Hypothalamus (tissue), 51 donors: ENCODE measurements at places on chromosomes 11 and 22.

DNA sequence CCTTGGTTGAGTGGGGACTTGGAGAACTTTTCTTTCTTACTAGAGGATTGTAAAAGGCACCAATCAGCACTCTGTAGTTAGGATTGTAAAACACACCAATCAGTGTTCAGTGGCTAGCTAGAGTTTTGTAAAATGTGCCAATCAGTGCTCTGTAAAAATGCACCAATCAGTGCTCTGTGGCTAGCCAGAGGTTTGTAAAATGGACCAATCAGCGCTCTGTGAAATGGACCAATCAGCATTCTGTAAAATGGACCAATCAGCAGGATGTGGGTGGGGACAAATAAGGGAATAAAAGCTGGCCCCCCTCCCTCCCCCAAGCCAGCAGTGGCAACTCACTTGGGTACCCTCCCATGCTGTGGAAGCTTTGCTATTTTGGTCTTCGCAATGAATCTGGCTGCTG, 5.5 kb upstream of the DRG1 start:
- DNase-seq, result no peak

- no peak for DNase-seq
These were observed 2.8 kb downstream of the MRGPRD start for GRCh38 chr11:68977781-68978625.

- DNase-seq, result no peak
These were observed 13.7 kb downstream of the PDHX start for GRCh38 chr11:34929794-34930763.

GRCh38 chr22:49971232-49972162, 10.9 kb downstream of the PIM3 start:
- DNase-seq, result no peak

DNA sequence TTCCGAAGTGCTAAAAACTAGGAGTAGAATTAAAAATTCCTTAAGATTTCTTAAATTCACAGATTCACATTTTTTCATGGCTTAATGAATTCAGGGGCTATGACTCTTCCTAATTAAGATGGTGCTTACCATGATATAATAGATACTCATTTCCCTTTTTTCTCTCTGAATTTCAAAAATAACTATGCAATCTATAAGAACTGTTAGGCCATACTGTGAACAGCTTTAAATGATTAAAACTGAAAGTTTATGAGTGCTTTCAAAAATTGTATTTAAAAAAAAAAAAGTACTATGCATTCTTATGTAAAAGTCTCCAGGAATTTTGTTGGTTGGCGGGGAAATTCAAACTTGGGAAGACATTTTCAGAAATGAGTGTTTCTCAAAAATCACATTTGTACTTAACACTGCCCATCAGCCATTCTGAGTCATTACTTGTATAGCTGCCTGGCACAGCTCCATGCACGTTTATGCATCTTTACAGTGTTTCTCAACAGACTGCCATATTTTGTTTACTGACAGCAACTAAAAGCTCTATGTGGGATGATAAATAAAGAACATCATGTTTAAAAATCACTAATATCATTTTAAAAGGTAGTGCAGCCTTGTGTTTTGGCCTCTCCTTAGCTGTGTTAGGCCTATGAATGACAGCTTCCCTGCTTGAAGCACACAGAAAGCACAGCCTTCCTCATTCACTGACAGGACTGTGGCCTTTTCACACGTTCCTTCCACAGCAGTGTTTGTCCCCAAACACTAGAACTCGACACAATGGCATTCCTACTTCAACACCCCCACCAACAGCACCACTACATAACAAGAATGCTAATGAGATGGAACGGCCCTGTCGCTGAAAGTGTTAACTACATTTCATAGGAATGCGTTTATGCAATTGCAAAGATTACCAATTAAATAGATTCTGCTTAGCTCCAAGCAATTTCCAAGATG, 131.4 kb downstream of the DCDC1 start:
- no peak for DNase-seq

GRCh38 chr11:97092823-97093222, 703.0 kb downstream of the JRKL start:
- DNase-seq, result no peak

- no peak for DNase-seq
These were observed 637.0 kb downstream of the OPCML start for GRCh38 chr11:132895340-132895739.

DNA sequence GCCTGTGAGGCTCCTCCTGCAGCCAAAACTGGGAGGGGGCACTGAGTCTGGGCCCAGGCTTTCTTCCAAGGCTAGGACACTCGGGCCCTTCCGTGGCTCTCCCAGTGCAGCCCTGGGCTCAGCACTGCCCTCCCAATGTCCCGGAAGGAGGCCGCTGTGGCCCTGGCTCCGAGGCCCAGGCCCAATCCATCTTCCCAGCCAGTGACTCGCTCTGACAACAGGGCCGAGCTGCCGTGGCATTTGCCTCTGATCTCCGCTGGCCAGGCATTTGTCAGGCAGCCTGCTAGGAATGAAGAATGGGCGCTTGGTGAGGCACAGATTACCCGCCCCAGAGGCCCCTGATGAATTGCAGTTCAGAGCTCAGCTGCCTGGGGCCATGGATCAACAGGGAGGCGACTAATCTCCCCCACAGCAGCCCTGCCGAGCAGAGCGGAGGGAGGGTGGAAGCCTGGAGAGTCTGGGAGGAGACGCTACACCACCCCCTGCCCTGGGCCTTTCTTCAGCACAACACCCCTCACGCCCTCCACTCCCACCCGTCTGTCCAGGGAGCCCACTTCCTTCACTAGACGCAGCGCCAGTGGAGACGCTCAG, 8.3 kb downstream of the FXYD2 start:
- DNase-seq, result no peak

GRCh38 chr22:20517422-20517821, 10.0 kb downstream of the MED15 start:
- no peak for DNase-seq
